ENCODE measurements at places on chromosomes 3 and 15.

- no peak for DNase-seq
Observed at GRCh38 chr3:42224658-42225421, 41.1 kb downstream of the CCK start.

DNA sequence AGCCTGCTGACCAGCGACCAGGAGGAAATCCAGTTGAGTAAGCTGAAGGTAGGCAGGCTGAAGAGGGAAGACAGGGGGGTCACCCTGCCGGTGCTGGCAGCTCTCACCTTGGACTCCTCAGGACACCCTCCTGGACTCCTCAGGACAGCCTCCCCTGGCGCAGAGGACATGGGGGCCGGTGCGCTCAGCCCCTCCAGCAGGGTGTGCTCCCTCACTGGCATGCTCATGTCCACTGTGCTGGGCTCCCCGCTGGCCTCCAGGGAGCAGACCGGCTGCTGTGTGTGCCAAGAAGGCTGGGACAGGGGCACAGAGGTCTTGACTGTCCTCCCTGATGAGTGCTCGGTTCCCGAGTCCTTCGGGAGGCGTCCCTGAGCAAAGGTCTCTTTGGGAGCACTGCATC is 183.6 kb downstream of the ATP10A start:
- no peak for DNase-seq

DNA sequence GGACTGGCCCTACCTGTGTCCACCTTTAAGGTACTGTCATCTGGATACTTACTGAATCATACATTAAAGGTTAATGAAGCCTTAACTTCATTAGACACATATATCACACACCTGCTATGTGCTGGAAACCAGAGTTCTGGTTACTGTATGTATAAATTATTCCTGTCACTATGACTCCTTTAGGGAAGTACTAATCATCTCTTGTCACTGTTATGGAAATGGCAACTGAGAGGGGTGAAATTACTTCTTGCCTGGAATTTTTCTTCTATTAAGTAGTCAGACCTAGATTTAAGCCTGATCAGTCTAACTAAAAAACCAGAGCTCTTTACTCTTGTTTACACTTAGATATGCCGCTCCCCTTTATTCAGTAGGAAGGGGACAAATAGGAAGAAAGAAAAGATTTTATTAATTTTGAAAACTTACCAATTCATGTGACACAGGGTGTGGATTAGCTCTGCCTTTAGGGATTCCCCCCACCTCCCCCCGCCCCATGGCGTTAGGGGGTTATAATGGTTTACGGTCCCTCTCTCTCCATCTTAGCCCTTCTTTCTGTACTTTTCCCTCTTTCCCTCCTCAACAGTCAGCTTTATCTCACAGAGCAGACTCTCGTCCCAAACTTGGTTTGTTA is 152.5 kb downstream of the KLHL25 start:
- DNase-seq = no peak

- no peak for DNase-seq
Observed at GRCh38 chr15:25372298-25372697, 66.5 kb downstream of the UBE3A start.

GRCh38 chr3:31953091-31953490 is 28.0 kb downstream of the OSBPL10 start:
- DNase-seq = no peak

GRCh38 chr3:47910777-47911440 is 105.3 kb downstream of the MAP4 start:
- DNase-seq = no peak

DNA sequence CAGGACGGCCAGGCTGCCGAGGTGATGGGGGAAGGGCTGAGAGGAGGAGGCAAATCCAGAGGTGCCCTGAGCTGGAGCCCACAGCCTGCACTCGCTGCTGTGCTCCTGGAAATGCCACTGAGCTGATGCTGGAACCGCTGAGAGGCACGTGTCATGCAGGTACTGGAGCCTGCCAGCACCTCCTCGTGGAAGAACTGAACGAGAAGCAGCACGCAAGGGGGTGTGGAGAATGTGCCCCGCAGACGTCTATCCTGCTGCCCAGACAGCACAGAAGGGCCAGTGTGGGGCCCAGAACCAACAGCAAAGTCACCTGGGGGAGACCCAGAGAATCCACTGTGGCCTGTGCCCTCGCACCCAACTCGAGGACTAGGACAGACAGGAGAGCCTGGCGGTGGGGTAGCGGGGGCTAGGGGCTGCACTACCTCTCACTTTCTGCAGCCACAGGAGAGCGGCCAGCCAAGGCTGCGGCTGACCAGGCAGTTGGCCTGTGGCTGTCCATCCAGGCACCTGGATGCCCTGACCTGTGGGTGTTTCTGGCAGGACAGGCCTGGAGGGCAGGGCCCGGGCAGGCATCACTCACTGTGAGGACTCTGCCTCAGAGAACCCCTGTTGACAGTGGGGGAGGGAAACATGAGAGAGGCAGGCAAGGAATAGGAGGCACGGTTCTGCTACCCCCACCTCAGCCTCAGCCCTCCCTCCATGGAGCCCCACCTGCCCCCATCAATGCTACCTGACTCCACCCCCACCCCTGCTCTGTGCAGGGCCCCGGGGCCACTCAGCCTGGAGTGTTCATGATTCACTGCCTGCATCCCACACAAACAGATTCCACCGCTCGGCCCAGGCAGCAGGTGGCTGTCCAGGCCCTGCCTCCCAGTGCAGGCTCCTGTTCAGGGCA is 213.1 kb downstream of the TBC1D2B start:
- DNase-seq = no peak

DNA sequence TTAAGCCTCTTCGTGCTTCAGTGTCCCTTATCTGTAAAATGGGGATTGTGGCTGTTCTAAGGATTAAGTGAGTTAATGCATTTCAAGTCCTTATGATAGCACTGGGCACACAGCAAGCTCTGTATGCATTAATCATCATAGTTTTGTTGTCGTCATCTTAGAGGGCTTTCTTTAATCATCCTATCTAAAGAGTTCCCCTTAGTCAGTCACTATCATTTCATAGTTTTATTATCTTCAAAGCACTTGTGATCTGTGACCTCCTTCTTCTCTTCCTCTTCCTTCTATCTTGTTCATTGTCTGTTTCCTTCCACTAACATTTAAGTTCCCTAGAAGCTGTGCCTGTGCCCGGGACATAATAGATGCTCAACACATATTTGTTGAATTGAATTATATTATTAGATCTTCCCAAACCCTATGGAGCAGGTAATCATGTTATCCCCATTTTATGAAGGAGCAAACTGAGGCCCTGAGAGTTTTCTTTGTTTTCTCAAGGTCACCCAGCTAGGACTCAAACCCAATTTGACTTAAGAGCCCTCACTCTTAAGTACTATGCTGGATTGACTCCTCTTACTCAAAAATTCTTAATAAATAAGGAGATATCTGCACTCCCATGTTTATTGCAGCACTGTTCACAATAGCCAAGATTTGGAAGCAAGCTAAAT is 24.1 kb downstream of the DUOX2 start:
- DNase-seq = no peak

DNA sequence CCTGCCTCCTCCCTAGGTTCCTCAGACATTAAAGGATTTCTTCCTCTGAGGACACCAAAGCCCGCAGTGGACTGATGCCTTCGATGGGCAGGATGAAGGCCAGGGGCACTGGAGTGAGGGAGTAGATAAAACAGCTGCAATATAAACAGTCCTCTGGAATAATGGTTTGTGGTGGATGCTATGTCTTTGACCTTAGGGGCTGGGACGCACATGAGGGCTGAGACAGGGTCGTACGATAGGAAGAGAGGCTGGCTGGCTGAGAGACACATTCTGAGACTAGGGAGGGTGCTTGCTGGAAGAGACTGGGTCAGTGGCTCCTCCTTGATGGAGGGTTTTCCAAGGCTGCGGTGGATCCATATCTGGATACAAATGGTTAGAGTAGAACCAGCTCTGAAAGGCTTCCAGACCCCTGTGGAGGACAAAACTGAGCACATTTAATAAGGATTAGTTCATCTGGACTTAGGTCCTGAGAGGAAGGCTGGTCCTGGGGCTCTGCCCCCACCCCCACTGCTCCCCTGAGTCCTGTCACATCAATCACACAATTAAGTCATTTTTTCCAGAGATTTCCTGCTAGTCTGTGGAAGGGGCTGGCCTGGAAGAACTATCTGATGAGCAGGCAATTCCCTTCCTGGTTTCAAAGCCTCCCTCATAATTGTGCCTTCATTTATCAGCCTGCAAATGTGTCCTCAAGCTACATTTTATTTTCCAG is 15.8 kb downstream of the TBC1D21 start:
- DNase-seq = no peak

DNA sequence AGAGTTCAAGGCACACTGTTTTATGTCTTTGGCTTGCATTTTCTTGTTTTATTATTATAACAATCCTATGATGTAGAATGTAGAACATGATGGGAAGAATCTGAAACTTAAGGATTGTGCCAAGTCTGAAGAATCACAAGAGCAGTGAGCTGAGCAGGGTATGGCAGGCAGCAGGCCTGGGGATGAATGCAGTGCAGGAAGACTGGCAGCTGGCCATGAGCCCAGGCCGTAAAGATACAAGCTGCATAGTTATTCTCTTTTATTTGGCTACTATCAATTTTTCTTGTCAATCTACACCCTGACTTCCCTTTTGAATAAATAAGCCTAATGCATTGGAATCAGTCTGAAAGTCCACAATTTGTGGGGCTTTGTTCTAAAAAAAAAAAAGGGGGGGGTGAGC is 89.6 kb upstream of the ARPP21 start:
- no peak for DNase-seq

DNA sequence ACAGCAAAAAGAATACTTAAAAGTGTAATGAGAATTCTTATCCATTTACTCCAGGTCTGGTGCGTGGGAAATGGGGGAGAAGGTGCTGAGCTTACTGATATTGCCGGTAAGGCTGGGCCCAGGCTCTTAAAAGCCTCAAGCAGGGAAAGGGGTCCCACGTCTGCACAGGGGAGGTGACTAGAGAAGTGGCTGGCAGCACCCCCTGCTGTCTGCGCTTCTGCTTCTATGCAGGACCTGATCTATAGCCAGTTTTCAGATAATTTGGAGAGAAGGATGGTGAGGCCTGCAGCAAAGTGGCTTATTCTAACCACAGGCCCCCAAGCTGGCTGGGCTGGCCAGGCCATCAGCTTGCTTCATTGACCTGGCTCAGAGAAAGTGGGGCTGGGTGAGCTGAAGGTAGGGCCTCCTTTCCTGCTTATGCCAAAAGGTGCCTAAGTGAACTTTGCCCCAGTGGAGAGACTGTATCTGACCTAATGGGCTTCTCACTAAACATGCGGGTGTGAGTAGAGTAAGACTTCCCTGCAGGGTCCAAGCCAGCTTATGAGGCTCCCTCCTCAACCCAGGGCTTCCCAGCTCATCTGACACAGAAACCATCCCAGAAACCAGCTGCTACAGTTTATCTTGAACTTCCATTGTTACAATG is 30.9 kb upstream of the ATP1B3 start:
- peak; percentile 53 for DNase-seq

DNA sequence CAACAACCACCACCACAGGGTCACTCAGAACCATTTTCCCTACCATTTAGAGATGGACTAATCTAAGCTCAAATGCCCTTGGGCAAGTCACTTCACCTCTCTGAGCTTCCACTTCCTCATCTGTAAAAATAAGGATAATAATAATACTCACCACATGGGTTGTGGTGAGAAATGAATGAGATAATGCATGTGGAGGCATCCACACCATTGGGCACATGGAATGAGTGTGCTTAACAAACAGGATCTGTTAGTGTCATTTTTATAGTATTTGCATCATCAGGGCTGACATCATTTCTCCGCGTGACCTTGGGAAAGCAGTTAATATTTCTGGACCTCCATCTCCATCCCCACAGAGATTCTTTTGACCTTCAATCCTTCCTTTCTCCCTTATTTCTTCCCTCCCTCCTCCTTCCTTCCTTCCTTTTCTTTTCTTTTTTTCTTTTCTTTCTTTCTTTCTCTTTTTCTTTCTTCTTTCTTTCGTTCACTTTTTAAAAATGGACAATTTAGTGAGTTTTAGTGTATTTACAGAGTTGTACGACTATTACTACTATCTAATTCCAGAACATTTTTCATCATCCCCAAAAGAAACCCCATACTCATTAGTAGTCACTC is 7.7 kb upstream of the RFT1 start:
- no peak for DNase-seq

DNA sequence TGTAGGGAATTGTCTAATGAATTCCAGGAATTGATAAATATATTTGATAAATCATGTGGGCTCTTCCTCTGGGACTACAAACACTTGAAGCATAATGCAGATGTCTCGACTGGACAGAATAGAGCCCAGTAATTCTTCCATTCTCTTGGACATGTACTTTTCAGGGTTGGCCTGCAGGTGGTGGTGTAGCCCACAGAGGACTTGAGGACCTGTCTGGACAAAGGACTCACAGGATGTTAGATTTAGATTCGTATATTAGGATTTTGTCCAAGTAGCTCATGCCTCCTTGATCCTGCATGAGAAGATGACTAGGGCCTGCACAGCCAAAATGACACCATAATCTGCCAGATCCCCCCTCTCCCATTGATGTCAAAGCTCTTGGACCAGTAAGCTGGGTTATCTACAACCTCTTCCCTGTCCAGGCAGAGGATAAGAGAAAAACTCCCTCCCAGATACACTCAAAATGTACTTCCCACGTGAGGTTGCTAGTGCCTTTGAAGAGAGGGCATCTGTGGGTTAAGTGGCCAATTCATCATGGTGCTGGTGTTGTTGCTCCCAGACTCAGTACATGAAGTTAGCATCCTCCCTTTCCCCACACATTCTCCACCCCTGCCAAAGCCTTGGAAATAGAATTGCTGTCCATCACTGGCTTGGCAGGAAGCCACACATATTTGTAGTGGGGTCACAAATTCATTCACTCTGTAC is 88.6 kb upstream of the ZNF280D start:
- no peak for DNase-seq

- DNase-seq = no peak
Observed at GRCh38 chr3:65338571-65338970, 650.8 kb upstream of the ADAMTS9 start.

DNA sequence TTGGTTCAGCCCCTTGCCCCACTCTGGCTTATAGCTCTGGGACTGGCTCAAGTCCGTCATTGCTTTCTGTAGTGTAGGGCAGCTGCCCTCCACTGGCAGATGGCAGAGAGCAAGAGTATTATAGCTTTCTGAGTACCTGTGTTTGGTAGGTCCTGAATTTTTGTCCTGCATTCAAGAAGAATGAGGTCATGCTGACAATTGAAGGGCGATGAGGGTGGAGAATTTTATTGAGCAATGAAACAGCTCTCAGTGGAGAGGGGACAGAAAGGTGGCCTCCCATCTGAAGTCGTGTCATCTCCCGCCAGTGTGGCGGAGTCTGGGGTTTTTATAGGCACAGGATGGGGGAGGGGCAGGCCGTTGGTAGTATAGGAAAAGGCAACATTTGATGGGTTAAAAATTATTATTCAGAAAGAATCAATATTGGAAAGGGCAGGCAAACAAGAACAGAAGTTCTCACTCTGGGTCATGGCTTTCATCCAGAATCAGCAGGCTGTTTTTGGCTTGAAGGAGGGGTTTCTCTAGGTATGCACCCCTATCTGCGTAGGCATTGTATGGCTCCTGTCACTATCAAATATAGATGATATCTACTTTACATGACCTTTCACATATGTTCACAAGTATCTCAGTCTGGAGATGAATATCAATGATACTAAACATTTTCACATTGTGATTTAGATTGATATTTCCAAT is 1239.7 kb upstream of the ALCAM start:
- DNase-seq = no peak

DNA sequence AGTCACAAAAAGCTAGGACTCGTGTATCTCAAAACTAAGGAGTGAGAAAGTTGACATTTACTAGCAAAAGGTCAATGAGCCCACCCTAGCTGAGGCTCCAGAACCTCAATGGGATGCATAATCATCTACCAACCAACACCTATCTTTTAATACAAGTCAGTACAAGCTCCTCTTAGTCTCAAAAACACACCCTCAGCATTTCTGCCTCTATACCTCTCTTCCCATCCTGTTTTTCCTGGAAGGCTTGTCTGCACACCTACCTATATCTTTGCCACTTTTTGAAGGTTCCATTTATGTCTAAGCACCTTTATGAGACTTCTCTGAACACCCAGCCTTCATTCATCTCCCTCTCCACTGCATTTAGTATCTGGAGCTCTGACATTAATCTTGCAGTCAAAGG is 10.0 kb downstream of the WWTR1 start:
- no peak for DNase-seq
